Thymus (tissue), 14 donors: ENCODE measurements at places on chromosomes 12 and 14.

DNA sequence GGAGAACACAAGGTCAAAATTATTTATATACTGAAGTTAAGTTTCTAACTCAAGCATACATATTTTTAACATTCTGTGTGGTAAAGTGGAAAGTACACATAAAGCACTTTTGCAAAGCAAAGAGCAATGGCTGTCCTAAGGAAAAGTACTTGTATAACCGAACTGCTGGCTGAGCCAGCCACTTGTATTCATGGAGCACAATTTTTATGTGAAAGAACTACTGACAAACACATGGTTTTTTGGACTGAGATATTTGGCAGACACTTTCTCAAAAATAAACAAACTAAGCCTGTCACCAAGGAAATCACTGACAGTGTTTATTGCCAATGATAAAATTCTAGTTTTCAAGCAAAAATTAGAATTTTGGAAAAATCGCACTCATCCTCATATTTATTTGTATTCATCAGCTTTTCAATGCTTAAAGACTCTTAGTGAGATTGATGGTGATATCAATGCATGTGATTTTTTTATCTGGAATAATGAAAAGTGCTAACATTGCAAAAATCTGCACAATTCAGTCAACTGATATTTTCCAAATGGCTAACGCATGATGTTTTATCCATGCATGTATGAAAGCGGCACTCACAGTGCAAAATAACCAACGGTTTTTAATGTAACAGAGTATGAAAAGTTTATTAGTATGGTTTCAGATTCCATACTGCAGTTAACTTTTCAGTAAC, 125.3 kb downstream of the IPO8 start:
- no peak for DNase-seq
- H3K27me3 ChIP-seq, result no peaks in the 10 kb centered on the region
- no peaks in the 10 kb centered on the region for H3K36me3 ChIP-seq

- H3K4me1 ChIP-seq, result no peaks in the 10 kb centered on the region
- no peaks in the 10 kb centered on the region for H3K27me3 ChIP-seq
- H3K27ac ChIP-seq, result no peak overlapping the region
- H3K4me3 ChIP-seq, result no peak overlapping the region
Measured at GRCh38 chr14:64326502-64326901, 32.3 kb upstream of the ESR2 start.

- H3K4me3 ChIP-seq, result no peak overlapping the region
- no peaks in the 10 kb centered on the region for H3K4me1 ChIP-seq
- H3K27me3 ChIP-seq, result no peaks in the 10 kb centered on the region
- H3K27ac ChIP-seq, result no peak overlapping the region
- no peaks in the 10 kb centered on the region for H3K36me3 ChIP-seq
Measured at GRCh38 chr12:131084341-131085011, 130.8 kb downstream of the ADGRD1 start.

- no peak for DNase-seq
- no peaks in the 10 kb centered on the region for H3K36me3 ChIP-seq
- no peaks in the 10 kb centered on the region for H3K4me1 ChIP-seq
- no peaks in the 10 kb centered on the region for H3K27me3 ChIP-seq
- no peak overlapping the region for H3K4me3 ChIP-seq
Measured at GRCh38 chr12:95533985-95534384, 17.3 kb downstream of the USP44 start.

DNA sequence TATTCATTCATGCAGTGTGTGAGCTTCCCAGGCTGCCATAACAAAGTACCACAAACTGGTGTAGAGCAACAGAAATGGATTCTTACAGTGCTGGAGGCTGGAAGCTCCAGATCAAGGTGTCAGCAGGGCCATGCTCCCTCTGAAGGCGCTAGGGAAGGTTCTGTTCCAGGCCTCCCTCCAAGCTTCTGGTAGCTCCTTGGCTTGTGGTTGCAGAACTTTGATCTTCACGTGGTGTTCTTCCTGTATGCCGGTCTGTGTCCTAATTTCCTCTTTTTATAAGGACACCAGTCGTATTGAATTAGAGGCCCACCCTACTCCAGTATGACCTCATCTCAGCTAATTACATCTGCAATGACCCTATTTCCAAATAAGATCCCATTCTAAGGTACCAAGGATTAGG, 3.1 kb downstream of the OTUB2 start:
- no peak for DNase-seq
- no peaks in the 10 kb centered on the region for H3K4me1 ChIP-seq
- H3K36me3 ChIP-seq, result no peaks in the 10 kb centered on the region
- H3K27me3 ChIP-seq, result no peaks in the 10 kb centered on the region

DNA sequence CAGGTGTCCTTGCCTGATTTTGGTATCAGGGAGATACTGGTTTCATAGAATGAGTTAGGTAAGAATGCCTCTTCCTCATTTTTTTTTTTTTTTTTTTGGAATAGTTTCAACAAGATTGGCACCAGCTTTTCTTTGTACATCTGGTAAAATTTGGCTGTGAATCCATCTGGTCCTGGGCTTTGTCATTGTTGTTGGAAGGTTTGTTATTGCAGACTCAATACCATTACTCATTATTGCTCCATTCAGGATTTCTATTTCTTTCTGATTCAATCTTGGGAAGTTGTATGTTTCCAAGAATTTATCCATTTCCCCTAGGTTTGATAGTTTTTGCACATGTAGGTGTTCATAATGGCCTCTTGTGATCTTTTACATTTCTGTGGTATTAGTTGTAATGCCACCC, 126.0 kb upstream of the KITLG start:
- H3K27me3 ChIP-seq, result no peaks in the 10 kb centered on the region
- H3K4me1 ChIP-seq, result no peaks in the 10 kb centered on the region
- H3K36me3 ChIP-seq, result no peaks in the 10 kb centered on the region
- H3K4me3 ChIP-seq, result no peak overlapping the region
- H3K27ac ChIP-seq, result no peak overlapping the region
- no peak for DNase-seq

- DNase-seq, result no peak
- H3K27me3 ChIP-seq, result no peaks in the 10 kb centered on the region
- no peak overlapping the region for H3K4me3 ChIP-seq
- H3K36me3 ChIP-seq, result no peaks in the 10 kb centered on the region
- no peak overlapping the region for H3K27ac ChIP-seq
- no peaks in the 10 kb centered on the region for H3K4me1 ChIP-seq
Measured at GRCh38 chr12:94110258-94110657, 38.1 kb upstream of the PLXNC1 start.

- no peaks in the 10 kb centered on the region for H3K4me1 ChIP-seq
- no peak overlapping the region for H3K27ac ChIP-seq
- no peaks in the 10 kb centered on the region for H3K36me3 ChIP-seq
- H3K27me3 ChIP-seq, result no peaks in the 10 kb centered on the region
- no peak for DNase-seq
Measured at GRCh38 chr14:34363733-34364134, 98.3 kb downstream of the SPTSSA start.

DNA sequence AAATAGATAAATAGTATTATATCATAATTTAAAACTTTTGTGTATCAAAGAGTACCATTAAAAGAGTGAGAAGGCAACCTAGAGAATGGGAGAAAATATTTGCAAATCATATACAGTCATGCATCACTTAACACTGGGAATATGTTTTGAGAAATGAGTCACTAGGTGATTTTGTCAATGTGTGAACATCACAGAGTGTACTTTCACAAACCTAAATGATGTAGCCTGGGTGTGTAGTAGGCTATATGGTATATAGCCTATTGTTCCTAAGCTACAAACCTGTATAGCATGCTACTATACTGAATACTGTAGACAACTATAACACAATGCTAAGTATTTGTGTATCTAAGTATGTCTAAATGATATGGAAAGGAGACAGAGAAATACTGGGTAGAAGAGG, 48.0 kb upstream of the ARID2 start:
- no peak for DNase-seq

DNA sequence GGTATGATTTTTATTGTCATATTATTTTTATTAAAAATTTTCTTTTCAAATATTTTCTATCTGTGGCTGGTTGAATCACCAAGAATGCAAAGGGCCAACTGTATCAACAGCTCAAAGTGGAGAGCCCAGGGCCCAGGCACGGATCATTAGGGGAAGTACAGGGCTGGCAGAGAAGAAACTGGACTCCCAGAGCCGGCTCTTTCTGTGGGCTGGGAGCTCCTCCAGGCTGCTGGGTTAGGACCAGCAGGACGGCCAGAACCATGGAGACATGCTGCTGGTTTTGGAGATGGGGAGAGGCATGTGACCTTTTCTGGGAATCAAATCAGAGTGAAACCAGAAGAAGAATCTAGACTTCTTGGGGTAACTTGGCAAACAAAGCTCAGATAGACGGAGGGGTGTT, 220.5 kb downstream of the CACNA1C start:
- no peaks in the 10 kb centered on the region for H3K27me3 ChIP-seq
- no peak for DNase-seq
- H3K36me3 ChIP-seq, result no peaks in the 10 kb centered on the region
- H3K4me1 ChIP-seq, result no peaks in the 10 kb centered on the region

DNA sequence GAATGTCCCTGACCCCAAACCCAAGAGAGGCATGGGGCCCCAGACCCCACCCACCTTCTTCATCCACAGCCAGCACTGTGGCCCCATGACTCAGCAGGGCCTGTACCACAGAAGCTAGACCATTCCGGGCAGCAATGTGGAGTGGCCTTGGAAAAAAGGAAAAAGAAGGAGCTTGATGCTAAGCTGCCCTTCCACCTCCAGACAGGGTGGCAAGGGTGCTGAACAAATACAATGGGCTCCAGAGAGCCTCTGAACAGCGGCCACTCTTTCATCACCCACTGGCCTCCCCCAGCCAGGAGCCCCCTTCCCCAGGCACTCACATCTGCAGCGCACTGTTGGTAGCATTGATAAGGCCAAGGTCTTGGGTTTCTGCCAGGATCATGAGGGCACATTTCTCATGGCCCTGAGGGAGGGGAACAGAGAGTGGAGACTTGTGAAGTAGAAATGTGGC, 13.9 kb downstream of the SLC39A5 start:
- no peak overlapping the region for H3K4me3 ChIP-seq
- H3K36me3 ChIP-seq, result peaks cover 92% of the 10 kb centered on the region
- DNase-seq, result no peak
- no peaks in the 10 kb centered on the region for H3K4me1 ChIP-seq
- H3K27ac ChIP-seq, result no peak overlapping the region

- H3K4me1 ChIP-seq, result no peaks in the 10 kb centered on the region
- DNase-seq, result no peak
- H3K27me3 ChIP-seq, result no peaks in the 10 kb centered on the region
- H3K36me3 ChIP-seq, result no peaks in the 10 kb centered on the region
- no peak within 1 kb of the TSS for H3K4me3 ChIP-seq
- no peak within 1 kb of the TSS for H3K27ac ChIP-seq
Measured at GRCh38 chr14:20059745-20060144, at the start of gene OR4L1. Gene OR4L1, plus strand, starts transcription at chr14:20060045. Its CDS starts 0 bp downstream, at chr14:20060045.

GRCh38 chr14:103250181-103250580, 83.9 kb upstream of the EIF5 start:
- H3K4me3 ChIP-seq, result no peak overlapping the region
- H3K27me3 ChIP-seq, result peaks cover 4% of the 10 kb centered on the region
- H3K27ac ChIP-seq, result no peak overlapping the region
- H3K4me1 ChIP-seq, result no peaks in the 10 kb centered on the region
- H3K36me3 ChIP-seq, result no peaks in the 10 kb centered on the region

DNA sequence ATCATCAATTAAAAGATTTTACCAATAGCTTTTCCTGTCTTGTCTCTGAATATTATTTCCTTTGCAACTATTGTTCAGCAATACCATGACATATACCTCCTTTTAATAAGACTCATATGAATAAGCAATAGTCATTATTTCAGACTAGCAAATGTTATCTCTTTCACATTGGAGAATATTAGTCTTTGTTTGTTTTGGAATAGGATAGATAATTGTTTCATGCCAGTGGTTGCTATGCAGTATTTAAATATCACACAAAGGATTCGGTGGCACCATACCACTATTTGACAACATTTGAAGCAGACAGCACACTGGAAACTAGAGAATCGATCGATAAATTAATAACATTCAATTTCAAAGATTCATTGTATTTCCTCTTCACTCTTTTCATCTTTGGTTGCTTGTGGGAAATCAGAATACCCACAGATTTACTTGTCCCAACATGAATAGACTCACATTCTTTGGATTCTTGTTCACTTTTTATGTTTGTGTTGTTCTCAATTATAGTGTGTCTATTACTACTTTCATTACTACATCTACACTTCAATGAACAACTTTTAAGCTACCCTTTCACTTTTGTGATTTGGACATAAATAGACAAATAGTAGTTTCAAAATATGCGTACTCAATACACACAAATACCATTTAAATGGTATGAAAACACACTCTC, 42.7 kb upstream of the TBPL2 start:
- H3K36me3 ChIP-seq, result no peaks in the 10 kb centered on the region
- H3K4me1 ChIP-seq, result no peaks in the 10 kb centered on the region
- H3K4me3 ChIP-seq, result no peak overlapping the region
- no peaks in the 10 kb centered on the region for H3K27me3 ChIP-seq

GRCh38 chr12:4763549-4763948, 43.3 kb downstream of the GALNT8 start:
- no peak for DNase-seq
- H3K27ac ChIP-seq, result no peak overlapping the region
- H3K4me1 ChIP-seq, result no peaks in the 10 kb centered on the region
- no peaks in the 10 kb centered on the region for H3K36me3 ChIP-seq
- peaks cover 3% of the 10 kb centered on the region for H3K27me3 ChIP-seq
- no peak overlapping the region for H3K4me3 ChIP-seq

DNA sequence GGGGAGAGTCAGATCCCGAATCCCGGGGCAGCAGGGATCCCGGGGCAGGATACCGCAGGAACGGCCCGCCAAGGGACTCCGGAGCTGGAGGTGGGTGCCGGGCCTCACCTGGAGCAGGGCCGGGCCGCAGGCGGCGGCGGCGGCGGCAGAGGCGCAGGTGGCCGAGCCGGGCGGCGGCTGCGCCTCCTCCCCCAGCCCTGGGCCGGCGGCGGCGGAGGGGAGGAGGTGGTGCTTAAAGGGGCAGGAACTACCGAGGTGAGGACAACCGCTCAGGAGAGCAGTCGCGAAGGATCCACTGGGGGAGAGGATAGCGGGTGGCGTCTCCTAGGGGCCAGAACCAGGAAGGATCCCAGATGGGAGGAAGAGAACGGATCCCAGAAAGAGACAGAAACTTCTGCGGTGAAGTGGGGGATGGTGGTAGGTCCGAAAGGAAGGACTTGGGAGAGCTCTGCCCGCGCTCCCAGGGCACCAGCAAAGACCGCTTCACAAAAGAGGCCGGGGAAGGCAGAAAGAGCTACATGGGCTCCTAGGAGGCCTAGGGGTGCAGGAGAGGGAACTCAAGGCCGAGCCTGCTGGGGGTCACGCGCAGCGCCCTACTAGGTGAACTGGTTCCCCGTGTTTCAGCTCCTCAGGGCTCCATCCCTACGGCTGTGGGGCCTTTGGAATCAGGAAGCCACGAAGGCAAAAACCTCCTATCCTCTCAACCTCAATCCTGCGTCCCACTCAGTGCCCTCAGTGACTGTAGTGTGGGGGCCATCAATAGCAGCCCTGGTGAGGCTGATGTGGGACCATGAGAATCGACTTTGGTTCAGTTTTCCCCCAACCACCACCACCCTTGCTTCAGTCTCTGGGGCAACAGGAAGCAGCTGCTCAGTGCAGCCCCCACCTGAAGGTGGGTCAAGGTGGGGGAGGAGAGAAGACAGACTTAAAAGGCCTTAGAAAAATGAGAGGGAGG, 5.0 kb upstream of the BAZ2A start:
- peaks cover 34% of the 10 kb centered on the region for H3K4me1 ChIP-seq
- peak; percentile 67 for DNase-seq
- peak overlapping the region; percentile 99 for H3K27ac ChIP-seq
- peaks cover 38% of the 10 kb centered on the region for H3K36me3 ChIP-seq
- no peaks in the 10 kb centered on the region for H3K27me3 ChIP-seq
- peak overlapping the region; percentile 82 for H3K4me3 ChIP-seq
